CD4-positive, alpha-beta T cell treated with Interleukin-12 subunit alpha and Interleukin-12 subunit beta, for 1 hour (primary cell): ENCODE measurements at places on chromosomes 13 and 19.

- DNase-seq = no peak
Measured at GRCh38 chr13:113802090-113802531, 43.1 kb downstream of the TMEM255B start.

DNA sequence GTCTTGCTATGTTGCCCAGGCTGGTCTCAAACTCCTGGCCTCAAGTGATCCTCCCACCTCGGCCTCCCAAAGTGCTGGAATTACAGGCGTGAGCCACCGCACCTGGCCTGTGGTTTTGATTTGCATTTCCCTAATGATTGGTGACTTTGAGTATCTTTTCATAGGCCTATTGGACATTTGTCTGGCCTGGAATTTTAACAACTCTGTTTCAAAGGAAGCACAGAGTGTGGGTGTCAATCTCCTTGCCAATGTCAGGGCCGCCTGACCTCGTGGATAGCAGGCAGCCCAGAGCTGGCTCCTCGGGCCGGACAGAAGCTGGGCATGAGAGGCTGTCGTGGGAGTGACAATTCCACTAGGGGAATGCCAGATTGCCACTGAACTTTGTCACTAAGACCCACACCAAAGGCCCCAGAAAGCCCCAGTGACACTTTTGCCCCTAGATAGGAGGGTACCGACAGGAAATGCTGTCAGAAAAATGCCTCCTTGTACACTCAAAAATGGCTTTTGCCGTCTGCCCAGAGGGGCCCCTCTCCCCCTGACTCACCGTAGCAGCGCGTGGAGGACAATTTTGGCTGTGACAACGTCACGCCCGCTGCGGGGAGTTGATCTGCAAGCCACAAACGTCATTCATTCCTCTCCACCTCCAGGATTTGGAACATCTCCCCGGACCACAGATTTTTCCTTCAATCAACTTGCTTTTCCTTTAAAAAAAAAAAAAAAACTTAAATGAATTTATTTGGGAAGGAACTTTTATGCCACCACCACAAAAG lies 11.7 kb upstream of the ADGRE5 start:
- DNase-seq = peak; percentile 95

- no peak for DNase-seq
Measured at GRCh38 chr13:40749327-40749726, 21.7 kb downstream of the MRPS31 start.

DNA sequence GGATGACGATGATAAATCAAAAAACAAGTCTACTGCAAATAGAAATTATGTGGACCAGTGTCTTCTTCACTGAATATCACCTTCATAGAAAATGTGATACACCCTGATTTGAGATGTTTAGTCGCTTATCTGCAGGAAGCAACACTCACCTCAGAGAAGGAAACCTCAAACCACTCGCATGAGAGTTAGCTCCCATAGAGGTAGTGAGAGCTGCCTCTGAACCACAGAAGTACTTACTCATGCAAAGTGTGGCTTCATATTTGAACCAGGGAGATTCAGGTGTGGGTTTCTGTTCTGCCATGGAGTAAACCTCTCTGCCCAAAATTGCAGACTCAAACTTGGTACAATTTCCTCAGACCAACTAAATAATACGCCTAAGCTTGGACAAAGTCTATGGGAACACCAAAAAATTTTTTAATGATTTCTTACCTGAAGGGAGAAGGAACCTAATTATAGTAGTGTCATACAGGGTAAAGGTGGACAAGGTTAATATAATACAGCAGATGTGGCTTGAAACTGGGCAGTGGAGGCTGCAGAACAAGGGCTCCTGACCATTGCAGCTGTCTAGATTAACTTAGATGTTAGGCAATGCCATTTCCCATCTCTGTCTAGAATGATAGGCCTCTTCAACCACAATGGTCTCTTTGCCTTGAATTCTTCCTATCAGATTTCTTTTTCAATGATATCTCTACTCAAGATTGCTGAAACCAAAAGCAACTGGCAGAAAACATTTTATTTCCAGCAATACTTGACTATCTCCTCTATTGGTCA lies 29.6 kb upstream of the RCBTB2 start:
- DNase-seq = peak; percentile 85

DNA sequence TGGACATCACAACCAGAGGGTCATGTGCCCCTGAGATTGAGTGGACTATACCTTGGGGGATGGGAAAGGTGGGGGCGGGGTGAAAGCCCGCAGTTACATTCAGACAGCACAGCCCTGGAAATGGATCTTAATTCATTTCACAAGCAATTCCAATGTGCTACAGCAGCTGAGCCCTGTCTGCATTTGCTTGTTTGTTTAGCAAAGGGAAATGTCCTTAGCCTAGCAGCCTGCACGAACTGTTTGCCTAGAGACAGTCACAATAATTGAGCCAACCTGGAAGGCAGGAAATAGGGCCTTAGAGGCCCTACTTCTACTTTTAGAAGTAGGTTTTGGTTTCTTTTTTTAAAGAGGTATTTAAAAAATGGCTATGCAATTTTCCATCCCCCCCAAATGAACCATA lies 177.3 kb upstream of the KL start:
- no peak for DNase-seq

DNA sequence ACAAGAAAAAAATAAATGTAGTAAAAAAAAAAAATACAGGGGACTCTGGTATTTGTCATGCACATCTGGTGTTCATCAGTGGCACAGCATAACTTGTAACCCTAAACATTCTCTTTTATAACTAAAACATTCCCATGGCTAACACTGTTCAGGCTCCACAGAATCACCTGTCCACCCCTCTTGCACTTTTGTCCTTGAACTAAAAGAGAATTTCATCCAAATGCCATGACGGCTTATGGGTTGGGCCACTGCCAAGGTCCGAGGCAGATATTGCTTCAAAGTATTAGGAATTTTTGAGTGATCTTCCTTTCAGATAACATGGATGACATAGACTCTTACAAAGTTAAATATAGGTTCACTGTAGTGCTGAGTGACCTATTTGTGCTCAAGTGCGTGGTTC lies 25.7 kb upstream of the SERP2 start:
- no peak for DNase-seq

DNA sequence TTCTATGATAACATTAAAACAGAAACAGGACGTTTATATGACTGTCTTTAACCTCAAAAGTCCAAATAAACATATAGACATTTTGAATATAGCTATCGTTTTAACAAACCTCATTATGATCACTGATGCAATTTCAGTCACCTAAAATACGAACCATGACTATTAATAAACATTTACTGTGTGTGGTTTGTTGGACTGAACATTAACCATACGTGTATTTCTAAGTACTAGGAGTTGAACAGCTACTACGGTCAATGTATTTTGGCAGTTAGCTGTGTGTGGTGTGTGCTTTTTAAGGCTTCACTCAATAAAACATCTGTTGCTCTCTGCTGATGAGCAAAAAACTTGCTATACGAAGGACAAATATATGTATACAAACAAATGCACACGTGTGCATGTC lies 281.4 kb downstream of the ABCC4 start:
- no peak for DNase-seq

- DNase-seq = peak; percentile 62
Measured at GRCh38 chr19:1690699-1691307, 38.4 kb upstream of the TCF3 start.

DNA sequence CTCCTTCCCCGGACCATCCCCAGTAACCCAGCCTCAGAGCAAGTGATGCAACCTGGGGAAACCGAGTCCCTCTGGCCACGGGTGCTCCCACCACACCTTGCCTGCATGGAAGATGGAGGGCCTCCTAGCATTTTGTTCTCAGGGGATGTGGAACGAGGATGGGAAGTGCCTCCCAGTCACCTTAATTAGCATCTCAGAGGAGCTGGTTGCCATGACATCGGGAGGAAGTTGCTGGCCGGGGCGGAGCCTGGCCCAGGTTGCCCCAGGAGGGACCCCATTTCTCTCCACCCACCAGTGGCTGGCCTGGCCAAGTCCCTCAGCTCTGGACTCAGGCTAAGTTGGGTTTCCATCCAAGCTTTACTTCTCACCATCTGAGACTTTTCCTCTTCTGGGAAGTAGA lies 24.1 kb upstream of the PTPRS start:
- no peak for DNase-seq

DNA sequence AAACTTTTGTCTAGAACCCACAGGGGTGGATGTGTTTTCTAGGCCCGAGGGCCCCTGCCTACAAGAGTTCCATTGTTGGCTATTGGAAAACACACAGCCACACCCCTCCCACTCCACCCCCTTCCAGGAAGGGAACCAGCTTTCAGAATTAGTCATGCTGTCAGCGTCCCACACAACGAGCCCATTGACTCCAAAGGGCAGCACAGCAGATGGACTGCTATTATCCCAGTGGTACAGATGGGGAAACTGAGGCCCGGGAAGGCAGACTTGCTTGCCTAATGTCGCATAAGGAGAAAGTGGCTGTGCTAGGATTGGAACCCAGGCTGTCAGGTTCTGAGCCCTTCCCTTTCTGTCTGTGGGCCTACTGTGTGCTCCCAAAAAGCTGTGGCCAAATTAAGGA lies 8.1 kb upstream of the FXYD3 start:
- no peak for DNase-seq

- DNase-seq = no peak
Measured at GRCh38 chr13:104577071-104577815, 1511.0 kb upstream of the SLC10A2 start.

- DNase-seq = no peak
Measured at GRCh38 chr13:23703246-23703860, 133.1 kb downstream of the TNFRSF19 start.

DNA sequence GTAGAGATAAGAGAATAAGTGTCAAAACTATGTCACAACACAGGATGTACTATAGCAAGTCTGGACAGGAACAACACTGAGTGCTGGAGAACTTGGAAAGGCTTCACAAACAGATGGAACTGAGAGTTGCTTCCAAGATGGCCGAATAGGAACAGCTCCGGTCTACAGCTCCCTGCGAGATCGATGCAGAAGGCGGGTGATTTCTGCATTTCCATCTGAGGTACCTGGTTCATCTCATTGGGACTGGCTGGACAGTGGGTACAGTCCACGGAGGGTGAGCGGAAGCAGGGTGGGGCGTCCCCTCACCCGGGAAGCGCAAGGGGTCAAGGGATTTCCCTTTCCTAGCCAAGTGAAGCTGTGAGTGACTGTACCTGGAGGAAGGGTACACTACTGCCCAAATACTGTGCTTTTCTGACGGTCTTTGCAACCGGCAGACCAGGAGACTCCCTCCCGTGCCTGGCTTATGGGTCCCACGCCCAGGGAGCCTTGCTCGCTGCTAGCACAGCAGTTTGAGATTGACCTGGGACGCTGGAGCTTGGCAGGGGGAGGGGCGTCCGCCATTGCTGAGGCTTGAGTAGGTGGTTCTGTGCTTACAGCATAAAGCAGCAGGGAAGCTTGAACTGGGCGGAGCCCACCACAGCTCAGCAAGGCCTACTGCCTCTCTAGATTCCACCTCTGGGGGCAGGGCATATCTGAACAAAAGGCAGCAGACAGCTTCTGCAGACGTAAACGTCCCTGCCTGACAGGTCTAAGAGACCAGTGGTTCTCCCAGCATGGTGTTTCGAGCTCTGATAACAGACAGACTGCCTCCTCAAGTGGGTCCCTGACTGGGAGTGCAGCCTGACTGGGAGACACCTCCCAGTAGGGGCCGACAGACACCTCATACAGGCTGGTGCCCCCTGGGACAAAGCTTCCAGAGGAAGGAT lies 46.0 kb downstream of the USP12 start:
- no peak for DNase-seq

DNA sequence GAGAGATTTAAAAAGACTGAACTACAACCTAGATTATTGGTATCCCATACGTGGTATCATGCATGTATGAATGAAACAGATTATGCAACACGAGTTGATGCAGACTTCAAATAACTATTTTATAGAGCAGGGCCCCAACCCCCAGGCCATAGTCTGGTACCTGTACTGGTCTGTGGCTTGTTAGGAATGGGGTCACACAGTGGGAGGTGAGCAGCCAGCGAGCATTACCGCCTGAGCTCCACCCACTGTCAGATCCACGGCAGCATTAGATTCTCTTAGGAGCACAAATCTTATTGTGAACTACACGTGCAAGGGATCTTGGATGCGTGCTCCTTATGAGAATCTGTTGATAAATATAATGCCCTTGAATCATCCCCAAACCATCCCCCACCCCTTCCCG lies 320.2 kb downstream of the TBC1D4 start:
- no peak for DNase-seq

GRCh38 chr13:43478211-43478610 lies 308.6 kb downstream of the ENOX1 start:
- no peak for DNase-seq

GRCh38 chr19:12796146-12797071 lies 5.1 kb downstream of the JUNB start:
- peak; percentile 82 for DNase-seq

DNA sequence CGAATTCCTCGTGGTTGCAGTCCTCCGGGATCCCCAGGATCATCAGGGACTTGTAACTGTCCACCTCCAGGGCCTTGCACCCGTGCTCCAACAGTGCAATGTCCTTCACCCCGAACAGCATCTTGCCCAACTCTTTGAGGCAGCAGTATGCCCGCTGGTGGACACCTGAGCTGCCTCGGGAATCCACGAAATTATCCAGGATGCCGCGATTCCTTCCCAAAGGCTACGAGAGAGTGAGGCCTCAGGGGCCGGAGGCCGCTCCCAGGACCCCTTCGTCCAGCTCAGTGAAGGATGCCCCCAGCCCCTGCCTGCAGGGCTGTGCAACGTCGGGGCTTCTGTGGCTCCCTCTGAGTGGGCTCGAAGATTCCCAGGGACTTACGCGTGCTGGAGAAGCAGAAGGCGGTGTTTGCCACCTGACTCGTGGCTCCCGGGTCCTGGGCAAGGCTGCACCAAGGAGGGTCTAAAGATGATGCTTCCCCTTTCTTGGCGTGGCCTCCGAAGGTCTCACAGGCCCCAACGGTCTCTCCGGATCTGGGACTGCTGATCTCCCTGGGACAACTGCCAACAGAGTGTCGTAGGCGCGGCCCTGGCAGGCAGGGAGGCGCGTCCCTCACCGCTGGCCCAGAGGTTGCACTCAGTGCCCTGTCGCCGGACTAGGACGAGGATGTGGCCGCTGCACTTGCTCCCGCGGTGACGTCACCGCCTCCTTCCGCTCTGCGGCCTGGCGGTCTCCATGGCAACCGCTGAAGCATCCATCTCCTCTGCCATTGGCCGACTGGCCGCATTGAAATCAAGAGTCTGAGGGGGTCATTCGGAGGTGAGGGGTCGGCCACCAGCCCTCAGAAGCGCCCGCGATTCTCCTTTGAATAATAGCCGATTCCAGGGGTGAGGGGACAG lies at the start of gene PNMA8C:
Gene PNMA8C, minus strand, starts transcription at position 698 of the 897 bp plus-strand sequence. Its CDS starts 577 bp downstream, at position 121.
- peak; percentile 63 for DNase-seq

DNA sequence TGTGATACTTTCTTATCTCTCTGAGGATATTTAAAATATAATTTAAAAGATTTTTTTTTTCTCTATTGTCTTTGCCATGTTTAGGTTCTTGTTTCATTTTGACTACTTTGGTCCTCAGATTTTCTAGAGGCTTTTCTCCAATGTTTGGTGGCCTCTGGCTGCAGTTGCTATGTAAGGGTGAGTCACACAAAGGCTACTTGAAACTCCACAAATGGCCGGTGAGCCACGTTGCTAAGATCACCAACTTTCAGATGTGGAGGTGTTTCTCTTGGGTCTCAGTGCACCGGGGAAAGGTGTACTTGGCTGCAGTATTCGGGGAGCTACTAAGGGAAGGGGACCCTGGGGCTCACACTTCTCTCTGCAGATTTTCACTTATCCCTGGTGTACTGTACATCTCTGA lies 248.1 kb downstream of the HS6ST3 start:
- no peak for DNase-seq
